ENCODE measurements at places on chromosomes 4 and X.

DNA sequence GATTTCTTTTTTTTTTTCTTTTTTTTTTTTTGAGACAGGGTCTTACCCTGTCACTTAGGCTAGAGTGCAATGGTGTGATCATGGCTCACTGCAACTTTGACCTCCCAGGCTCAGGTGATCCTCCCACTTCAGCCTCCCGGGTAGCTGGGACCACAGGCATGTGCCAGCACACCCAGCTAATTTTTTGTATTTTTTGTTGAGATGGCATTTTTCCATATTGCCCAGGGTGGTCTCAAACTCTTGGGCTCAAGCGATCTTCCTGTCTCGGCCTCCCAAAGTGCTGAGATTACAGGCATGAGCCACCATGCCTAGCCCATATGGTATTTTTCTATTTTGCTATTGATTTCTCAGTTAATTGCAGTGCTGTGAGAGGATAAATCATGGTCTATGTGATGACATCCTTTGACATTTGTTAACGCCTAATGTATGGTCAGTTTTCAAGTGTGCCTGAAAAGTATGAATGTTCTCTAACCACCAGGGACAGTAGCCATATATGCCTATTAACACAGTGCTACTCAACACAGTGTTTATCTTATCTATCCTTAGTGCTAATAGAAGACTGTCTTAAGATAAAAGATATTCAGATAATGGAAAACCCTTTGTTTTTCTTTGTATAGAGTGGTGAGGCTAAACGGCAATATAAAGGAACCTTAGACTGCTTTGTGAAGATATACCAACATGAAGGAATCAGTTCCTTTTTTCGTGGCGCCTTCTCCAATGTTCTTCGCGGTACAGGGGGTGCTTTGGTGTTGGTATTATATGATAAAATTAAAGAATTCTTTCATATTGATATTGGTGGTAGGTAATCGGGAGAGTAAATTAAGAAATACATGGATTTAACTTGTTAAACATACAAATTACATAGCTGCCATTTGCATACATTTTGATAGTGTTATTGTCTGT lies 9.1 kb upstream of the HSPA4L start:
- no peak for DNase-seq

- DNase-seq, result no peak
These were observed 559 bp downstream of the SLC9A7 start for GRCh38 chrX:46758163-46758955.

DNA sequence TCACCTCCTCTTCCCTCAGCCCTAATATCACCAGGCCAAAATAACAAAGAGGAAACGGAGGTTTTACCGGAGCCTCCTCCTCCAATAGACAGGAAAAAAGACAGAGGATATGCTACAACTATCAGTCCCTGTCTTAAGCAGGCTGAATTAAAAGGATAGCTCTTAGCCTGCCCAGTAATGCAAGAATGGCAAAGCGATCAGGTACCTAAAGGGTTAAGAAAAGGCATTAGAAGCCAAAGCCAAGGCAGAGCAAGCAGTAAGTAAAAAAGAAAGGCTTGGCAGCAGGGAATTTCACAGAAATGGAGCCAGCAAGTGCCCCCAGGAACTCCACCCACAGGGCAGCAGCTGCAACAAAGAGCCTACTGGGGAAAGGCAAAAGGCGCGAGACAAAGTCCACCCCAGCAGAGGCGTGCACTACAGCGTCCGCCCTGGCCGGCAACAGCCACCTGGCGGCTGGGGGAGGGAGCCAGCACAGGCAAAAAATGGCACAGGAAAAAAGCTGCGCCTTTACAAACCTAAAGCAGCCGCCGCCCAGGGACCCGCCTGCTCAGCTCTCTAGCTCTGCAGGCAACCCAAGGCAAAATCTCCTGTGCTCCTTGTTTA lies 220.6 kb upstream of the ZC4H2 start:
- DNase-seq, result no peak

GRCh38 chrX:148314876-148315275 lies 185.5 kb upstream of the AFF2 start:
- no peak for DNase-seq

DNA sequence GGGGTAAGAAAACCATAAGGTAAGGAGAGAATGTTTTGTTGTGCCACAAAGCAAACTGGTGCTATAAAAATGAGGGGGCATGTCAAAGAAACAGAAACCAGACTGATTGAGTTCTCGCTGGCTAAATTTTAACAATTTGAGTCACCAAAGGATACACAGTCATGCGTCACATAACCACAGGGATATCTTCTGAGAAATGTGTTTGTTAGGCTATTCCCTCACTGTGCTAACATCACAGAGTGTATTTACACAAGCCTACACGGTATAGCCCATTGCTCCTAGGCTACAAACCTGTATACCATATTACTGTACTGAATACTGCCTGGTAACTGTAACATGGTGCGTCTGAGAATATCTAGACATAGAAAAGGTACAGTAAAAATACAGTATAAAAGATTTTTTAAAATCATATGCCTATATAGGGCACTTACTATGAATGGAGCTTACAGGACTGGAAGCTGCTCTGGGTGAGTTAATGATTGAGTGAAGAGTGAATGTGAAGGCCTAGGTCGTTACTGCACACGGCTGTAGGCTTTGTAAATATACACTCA lies 50.1 kb downstream of the FBXW7 start:
- DNase-seq, result no peak

- no peak for DNase-seq
These were observed 7.3 kb upstream of the DTHD1 start for GRCh38 chr4:36274158-36274557.

DNA sequence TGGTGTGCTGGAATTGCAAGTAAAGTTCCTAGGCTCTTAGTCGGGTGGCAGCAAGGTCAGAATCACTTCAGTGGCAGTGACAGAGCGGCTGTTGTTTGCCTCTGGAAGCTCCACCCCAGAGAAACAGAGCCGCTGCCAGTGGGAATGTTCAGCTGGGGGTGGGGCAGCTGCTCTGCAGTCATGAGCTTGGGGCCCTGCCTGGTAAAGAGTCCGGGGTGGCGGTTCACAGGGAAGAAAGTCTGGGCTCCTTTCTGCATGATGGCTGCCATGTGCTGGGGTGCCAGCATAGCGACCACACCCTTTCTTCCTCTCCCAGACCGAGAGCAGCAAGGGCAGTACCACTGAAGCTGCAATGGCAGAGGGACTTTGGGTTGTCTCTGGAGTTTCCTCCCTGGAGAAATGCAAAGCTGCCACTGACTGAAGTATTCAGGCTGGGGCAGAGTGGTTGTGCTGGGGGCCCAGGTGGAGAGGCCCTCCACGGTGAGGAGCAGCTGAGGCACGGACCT lies 108.8 kb upstream of the CENPE start:
- no peak for DNase-seq

DNA sequence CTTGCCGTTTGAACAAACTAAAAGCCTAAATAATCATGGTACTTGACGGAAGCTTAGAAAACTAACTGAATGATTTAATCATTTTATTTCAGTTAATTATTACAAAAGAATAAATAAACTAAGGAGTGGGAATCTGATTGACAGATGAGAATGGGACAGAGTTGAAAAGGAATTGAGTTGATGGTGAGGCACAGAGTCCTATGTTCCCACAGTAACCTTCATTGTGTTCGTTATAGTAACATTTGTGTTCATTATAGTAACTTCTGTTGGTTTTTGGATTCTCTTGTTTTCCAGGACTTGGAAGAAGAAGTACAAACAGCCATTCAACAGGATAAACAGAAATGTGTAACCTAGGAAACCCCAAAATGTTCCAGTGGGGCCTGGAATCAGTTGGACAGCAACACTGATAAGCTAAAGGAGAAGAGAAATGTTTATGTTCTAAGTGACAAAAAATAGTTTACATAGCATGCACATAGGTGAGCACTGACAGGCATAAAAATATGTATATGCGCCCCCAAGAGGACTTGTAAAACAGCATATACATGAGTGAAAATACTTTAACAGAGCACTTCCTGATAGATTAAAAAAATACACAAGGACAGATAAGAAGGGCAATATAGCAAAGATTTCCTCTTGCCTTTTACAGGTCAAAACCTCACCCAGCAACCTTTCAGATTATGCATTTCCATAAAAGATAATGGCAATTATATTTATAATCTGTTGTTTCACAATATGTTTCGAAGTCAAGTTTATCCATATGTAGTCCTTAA lies 218.6 kb upstream of the HTR2C start:
- DNase-seq, result no peak

DNA sequence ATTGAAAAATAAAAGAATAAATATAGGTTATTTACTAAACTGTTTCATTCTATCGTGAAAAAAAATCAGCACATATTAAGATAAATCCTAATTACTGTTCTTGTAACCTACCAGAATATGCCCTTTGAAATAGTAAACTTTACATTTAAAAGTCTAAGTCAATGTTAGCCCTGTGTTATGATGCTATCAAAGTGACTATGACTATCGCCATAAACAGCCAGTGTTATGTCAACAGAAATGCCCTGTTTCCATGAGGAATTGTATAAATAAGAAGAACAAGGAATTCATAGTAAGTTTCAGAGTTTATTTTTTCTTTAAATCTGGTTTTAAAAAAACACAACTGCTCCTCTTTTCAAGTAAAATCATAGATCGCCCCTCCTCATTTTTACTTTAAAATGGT lies 11.4 kb downstream of the NR3C2 start:
- no peak for DNase-seq

DNA sequence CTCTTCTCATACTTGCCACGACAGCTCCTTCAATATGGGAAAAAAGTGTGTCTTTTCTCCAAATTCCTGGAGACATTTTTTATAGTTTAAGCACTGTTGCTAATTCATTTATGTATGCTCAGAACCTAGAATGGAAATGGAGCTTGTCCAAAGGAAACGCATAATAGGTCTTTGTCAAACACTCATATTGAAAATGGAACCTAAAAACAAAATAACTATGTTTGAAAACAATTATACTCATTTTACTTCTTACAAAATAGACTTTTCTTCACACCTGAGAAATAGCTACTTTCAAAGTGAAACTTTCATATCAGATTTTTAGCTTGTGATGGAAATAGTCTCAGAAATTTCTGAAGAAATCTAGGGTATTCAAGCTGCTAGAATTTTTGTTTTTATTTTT lies 529.7 kb upstream of the BOD1L1 start:
- no peak for DNase-seq

GRCh38 chrX:40098264-40099054 lies 701 bp upstream of the BCOR start:
- no peak for DNase-seq

DNA sequence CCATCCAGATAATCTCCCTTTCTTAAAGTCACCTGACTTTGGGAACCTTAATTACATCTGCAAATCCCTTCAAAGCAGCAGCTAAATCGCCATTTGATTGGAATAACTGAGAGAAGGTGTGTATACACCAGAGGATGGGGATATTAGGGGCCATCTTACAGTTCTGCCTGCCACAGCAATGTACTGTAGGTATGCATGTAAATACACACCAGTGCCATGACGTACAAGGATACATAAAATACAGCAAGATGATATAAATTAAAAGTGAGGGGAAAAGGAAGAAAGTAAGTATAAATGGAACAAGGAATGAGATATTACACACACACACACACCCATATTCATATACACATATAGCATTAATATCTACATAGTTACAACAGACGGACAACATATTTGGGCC lies 81.2 kb downstream of the CBR4 start:
- DNase-seq, result no peak

GRCh38 chrX:134010690-134011089 lies 25.3 kb upstream of the GPC3 start:
- DNase-seq, result no peak

- DNase-seq, result no peak
These were observed 9.4 kb downstream of the TMEM187 start for GRCh38 chrX:153981771-153982533.

DNA sequence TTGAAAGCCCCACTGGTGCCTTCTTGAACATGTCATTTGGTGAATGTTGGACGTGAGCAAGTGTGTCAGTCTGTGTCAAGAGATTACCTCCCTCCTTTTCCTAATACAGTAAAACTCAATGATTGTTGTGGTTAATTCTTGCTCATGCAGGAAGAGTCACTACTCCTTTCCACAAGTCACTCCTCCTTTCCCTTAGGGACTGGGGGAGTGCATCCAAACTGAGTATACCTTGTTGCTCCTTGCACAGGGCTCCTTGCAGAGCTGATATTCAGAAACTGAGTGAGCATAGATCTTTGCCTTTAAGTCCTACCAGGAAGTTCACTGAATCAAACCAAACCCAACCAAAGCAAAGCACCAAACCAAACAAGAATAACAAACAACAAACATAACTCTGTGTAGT lies 63.9 kb downstream of the GPR50 start:
- no peak for DNase-seq

DNA sequence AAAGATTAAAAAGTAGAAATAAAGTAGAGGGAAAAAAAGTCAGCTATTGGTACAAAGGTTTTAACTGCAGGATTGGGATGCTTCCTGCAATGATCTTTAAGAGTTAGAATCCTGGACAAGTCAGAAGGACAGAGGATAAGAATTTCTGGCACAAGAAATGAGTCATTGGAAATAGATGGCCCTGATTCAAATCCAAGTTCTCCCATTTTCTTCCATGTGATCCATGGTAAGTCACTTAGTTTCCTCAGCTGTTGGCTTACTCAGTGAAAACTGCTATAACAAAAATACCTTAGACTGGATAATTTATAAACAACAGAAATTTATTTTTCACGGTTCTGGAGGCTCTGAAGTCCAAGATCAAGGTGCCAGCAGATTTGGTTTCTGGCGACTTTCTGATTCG lies 13.3 kb upstream of the TBC1D19 start:
- DNase-seq, result no peak

GRCh38 chrX:109172091-109172602 lies 309.7 kb downstream of the GUCY2F start:
- DNase-seq, result no peak

DNA sequence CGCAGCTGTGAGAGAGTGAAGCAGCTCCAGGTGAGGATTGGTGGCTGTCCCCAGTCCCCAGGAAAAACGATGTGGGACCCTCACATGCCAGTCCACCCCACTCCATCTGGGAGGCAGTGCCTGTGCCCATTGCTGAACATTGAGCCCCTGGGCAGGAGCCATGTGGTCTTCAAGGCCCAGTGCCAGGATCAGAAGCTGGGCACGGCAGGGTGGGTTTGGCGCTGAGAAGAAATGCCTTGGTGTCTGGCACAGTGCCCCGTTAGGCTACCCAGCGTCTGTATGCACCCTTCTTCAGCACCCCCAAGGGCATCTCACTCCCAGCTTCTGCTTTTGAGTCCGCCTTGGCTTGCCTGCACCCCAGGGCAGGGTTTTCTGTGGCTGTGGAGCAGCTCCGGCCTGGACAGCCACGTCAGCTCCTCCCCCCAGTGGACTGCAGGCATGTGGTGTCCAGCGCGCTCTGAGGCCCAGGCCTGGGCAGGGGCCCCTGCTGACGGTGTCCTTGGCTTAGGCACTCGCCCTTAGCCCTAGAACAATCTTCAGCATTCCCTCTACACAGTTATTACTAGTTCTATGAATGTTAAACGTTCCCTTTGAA lies 28.6 kb downstream of the RGS12 start:
- DNase-seq, result no peak

DNA sequence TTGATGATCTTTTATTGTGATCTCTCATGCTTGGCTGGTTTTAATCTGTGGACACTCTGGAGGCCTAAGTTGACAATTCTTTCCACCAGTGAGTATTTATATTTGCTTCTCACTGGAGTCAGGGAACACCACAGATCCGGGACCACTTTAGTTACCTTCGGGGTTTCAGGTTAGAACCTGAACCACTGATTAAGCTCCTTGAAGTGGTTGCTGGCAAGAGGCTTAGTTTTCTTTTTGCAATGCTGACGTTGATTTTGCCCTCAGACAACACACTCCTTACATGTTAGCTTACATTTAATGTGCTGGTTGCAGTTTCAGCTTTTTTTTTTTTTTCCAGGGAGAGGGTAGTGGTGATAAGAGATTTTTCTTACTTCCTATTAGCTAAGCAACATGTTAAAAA lies 10.5 kb upstream of the ZNF330 start:
- no peak for DNase-seq
